Renal cortical epithelial cell (primary cell): ENCODE measurements at places on chromosomes 11 and 22. TPM values are rescaled to one million over a fixed set of nuclear protein-coding genes. Genes with fewer than 3 reads are reported as not detected.
A peak's percentile ranks its signal among the peaks of the same experiment; 100 is the strongest.

- DNase-seq, result no peak
Observed at GRCh38 chr22:34493486-34493885, 572.5 kb upstream of the ISX start.

The AIFM3 gene
- 0.17 and 0.99 TPM in 2 replicates for total RNA-seq

DNA sequence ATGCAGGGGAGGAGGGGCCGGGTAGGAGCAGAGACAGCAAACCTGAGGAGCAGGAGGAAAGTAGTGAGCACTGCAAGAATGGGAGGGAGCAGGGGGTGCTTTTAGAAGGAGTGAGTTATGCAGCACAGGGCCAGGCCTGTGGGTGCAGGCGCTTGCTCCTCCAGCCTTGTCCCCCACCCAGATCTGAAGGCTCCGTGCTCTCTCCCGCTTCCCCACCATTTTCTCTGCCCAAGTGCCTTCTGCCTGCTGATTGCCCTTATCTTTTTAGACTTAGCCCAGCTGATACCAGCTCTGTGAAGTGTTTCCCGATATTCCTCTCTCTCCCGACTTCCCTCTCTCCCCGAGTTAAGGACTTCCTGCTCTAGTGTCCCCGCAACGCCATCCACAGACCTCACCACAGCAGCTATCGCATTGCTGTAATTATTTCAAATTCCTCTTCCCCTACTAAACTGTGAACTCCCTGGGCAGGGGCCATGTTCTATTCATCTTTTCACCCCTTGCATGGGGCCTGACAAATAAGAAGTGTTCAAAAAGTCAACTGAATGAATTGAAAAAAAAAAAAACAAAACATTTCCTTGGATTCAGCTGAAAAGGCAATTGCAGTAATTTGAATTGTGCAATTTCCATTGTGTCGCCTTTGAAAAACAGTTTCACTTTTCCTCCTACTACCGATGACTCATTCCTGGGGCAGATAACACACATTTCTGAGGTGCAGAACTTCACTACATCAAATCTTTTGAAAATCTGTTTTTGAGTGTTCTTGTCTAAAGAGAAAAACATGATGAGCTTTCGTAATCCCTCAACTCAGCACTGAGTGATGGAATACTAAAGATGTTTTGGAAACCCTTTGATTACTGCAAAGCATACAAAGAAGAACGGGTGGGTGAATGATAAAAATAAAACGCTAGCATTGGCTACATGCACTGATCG, 69.7 kb upstream of the BMAL1 start:
- peak; percentile 98 for DNase-seq

The ATG2A gene
- total RNA-seq, result 16.8 and 28.9 TPM in 2 replicates

- peak; percentile 62 for DNase-seq
Observed at GRCh38 chr22:32985899-32986765, 72.0 kb downstream of the SYN3 start.

DNA sequence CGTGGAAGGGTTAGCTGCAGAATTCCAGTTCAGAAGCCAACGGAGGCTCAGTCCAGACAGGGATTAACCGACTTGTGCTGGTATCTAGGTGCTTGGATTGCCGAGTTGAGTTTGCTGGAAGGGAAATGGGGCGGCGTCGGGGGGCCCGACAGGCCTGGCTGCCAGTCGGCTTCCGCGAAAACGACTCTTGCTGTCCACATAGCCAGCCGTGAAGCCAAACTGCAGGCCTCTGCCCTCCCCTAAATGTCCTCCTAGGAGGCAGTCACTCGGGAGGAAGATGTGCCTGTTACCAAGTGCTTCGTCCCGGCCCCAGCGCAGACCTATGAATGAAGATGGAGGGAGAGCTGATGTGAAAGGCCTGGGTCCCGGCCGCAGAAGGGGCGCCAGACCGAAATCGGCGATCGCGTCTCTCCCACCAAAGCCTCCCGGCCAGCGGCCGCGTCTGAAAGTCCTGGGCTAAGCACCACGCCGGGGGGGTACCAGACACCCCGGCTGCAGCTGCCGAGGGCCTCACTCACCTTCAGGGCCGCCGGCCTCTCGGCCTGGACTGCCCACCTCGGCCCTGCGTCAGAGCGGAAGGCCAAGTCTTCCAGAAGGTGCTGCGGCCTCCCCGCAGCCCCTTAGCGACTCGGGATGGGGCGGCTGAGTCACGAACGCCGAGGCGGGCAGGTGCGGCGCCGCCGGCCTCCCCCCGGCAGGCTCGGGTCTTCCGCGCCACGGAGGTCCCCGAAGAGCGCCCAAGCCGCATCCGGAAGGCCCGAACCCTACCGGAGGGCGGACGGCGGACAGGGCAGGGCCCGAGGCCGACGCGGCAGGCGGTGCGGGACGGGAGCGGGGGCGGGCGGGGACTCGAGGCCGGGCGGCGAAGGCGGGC, 7.5 kb downstream of the DPAGT1 start:
- no peak for DNase-seq

The DMC1 gene
- 2.0 and 3.6 TPM in 2 replicates for total RNA-seq

DNA sequence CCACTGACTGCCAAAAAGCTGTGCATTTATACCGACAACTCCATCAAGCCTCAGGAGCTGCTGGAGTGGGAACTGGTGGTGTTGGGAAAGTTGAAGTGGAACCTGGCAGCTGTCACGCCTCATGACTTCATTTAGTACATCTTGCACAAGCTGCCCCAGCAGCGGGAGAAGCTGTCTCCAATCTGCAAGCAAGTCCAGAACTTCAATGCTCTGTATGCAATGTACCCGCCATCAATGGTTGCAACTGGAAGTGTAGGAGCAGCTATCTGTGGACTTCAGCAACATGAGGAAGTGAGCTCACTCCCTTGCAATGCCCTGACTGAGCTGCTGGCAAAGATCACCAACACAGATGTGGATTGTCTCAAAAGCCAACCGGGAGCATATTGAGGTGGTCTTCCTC, at the start of gene SLC22A25:
TSS of gene SLC22A25 (minus strand) at position 67 of the 400 bp plus-strand sequence. CDS start 13,947 bp downstream, outside the sequence.
- DNase-seq, result no peak

- no peak for DNase-seq
Observed at GRCh38 chr11:120869516-120870011, 154.3 kb upstream of the TBCEL start.

GRCh38 chr11:116107229-116107628, 603.0 kb upstream of the CADM1 start:
- no peak for DNase-seq

The BEST1 gene
- total RNA-seq, result 1.1 and 1.4 TPM in 2 replicates

GRCh38 chr11:116403794-116404461, 368.9 kb downstream of the BUD13 start:
- DNase-seq, result no peak

The CRYBB2 gene
- total RNA-seq, result 1.2 TPM in 1 of 2 replicates, not detected in the other

The SLC35F2 gene
- total RNA-seq, result 69.4 and 95.3 TPM in 2 replicates

The BCR gene
- 34.9 and 109 TPM in 2 replicates for total RNA-seq

DNA sequence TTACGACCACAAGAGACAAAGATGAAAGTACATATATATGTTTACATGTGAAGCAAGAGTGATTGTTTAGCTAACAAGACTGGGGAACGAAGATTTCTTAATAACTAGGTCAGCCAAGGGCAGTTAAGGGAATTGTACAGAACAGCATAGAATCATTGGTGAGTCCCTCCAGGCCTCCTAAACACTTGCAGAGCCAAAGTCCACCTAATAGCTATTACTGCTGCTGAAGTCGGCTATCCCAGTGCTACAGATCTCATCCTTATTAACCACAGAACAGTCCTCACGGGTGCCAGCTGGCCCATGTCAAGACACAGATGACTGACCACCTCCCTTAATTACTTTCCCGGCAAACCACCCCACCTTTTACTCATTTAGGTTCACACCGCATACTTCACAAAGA, 68.5 kb upstream of the OPCML start:
- no peak for DNase-seq

DNA sequence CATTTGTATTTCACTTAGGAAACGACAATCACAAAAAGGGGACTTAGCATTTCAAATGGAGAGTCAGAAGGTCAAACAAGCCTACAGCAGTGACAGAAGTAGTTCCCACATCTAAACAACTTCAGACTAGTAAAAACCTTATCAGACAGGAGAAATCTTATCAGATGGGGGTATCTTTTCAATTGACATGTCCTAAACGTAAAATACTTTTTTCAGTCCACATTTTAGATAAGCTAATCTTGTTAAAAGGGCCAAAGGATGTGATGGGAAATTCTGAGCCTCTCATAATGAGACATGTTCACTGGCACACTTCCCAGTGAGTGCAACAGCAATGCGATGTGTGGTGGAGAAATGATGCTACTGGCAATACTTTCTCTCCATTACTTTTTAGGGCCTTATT, 2.4 kb downstream of the MAPK1 start:
- peak; percentile 57 for DNase-seq

The TOM1 gene
- 15.1 and 23.6 TPM in 2 replicates for total RNA-seq

- DNase-seq, result no peak
Observed at GRCh38 chr11:66866511-66866986, 9.7 kb downstream of the LRFN4 start.

DNA sequence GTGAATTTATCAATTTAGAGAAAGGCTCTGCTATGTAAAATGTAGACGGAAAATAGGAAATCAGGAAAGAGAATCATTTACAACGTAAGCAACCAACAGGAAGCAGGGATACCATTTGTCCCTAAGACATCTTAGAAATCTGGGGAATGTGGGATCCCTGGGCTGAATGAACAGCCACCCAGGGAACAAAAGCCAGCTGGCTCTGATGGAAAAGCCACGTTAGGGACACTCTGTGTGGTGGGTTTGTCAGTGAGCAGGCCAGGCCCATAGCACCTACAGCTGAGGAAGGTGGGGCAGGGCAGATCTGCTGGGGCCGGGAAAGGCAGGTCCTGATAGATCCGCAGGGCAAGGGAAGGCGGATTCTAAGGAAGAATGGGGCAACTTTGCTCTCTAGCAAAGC, 87.1 kb upstream of the CSNK2A3 start:
- no peak for DNase-seq

GRCh38 chr22:40348025-40348658, 1.8 kb downstream of the ADSL start:
- DNase-seq, result peak; percentile 42

The APOL3 gene
- total RNA-seq, result 4.0 and 10.4 TPM in 2 replicates

The HMOX1 gene
- 46.6 and 97.1 TPM in 2 replicates for total RNA-seq

DNA sequence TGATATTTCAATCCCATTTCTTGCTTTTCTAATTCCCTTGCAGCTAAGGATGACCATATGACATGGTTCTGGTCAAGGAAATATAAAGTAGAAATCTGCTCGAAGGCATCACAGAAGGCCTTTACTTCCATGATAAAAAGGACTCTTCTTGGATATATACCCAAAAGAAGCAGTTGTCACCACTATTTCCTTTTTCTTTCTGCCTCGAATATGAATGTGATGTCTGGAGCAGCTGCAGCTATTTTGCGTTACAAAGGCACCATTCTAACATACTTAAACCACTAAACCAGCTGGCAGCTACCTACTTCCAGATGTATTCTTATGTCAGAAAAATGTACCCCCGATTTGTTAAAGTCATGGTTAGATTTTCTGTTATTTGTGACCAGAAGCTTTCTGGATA, 18.9 kb downstream of the EXPH5 start:
- no peak for DNase-seq
